ENCODE measurements at places on chromosomes 11 and 22. TPM values are rescaled to one million over a fixed set of nuclear protein-coding genes. Genes with fewer than 3 reads are reported as not detected.

GRCh38 chr22:23216461-23217170, 36.3 kb downstream of the BCR start:
- DNase-seq = no peak

Gene SLC37A2
- 0.79 TPM for total RNA-seq

DNA sequence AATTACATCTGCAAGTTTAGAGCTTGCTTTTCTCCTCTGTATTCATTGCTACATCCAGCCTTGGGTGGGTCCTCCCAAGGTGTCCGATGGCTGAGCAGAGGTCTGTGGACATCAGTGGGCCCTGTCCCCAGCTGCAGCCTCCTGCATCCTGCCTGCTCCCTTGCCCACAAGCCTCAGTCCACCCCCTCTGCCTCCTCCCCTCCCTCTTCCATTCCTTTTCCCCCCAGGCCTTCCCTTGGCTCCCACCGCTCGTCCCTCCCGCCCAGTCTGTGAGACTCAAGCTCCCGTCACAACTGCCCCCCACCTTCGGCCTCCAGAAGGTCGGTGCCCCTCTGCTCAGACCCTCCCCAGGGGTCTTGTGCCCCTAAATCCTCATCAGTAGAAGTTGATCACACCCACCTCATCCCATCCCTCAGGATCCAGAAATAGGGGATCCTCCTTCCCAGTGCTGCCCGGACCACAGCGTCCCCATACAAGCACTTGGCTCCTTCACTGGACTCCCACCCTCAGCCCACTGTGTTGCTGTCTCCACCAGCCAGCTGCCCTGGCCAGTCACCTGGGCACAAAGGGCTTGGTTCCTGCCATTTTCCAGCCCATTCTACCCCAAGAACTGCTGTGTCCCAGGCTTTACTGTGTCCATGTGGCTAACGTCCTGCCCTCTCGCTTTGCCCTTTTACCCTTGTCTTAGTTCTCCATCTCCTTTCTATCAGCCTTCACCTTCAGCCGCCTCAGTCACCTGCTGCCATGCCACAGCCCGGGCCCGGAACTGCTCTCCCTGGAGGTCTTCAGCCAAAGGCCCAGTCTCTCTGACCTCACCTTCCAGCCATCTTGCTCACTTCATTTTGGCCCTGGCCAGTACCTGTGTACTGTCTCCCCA, 2.2 kb upstream of the OMP start:
- no peak for DNase-seq

DNA sequence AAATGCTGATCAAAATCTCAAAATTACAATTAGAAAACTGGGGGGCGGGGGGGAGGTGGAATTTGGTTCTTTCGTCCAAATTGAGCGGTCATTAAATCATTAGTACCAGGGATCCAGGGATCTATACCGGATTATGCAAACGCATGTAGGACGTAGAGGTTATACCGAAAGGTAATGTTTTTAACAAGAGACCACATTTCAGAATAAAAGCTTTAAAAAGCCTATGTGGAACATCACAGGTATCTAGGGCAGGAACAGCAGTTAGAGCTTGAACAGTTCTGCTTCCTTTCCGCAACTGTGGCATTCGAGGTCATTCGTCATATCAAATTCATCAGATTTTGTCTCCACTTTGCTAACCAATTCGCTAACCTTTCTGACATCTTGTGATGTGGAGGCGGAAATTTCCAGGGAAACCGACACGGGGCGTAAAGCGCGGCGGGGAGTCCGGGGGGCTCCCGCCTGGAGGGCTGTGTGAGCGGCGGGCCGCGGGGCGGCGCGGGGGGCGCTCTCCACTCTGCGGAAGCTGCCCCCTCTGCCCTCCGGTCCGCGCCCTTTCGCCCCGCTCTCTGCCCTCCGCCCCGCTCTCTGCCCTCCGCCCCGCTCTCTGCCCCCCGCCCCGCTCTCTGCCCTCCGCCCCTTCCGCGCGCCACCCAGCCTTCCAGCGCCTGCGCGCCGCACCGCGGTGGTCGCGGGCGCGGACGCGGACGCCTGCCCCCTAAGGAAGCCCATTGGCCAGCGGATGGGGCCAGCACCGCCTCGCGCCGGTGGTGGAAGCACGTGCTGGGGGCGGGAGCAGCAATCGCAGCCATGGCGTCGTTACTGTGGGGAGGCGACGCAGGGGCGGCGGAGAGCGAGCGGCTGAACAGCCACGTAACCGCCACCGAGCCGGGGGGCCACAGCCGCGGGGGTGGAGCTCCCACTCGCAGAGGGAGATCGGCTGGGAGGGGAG, at the start of gene DDX25:
Gene DDX25, plus strand, starts transcription at position 798 of the 949 bp plus-strand sequence. Its CDS starts 10 bp downstream, at position 808.
- no peak for DNase-seq

- DNase-seq = no peak
Observed at GRCh38 chr11:59878575-59878974, at the start of gene OOSP3. TSS of gene OOSP3 (plus strand) at chr11:59878782. CDS start at chr11:59878809, 27 bp downstream.

Gene OR51G1
- total RNA-seq = not detected

Gene MS4A8
- not detected for total RNA-seq

Gene LRRC32
- not detected for total RNA-seq

DNA sequence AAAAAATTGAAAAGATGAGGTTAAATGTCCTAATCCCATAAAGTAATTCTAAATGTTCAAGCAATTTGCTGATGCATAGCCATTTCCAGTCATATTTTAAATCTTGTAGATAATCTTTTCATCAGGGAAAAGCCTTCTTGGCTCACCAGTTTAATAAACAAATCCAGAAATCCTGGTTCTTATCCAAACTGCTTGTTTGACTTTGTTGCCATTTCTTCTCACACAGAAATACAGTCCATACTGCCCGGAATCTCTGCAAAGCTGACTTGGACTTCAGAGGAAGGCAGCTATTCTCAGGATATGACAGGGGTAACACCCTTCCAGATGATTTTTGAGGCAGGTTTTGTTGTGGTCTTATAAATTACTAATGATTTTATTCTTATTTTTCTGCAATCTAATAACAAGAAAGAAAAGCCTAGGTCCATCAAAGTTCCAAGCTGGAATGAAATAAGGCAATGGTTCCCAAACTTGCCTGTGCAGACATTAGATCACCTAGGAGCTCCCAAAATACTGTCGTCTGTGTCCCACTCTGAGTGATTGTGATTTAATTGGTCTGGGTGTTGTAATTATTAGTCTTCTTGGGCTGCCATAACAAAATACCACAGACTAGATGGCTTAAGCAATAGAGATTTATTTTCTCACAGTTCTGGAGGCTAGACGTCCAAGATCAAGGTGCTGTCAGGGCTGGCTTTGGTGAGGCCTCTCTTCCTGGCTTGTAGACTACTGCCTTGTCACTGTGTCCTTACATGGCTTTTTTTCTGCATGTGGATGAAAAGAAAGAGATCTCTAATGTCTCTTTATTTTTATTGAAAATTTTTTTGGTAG, 55.1 kb upstream of the RCE1 start:
- DNase-seq = no peak

Gene LPXN
- 3.5 TPM for total RNA-seq

DNA sequence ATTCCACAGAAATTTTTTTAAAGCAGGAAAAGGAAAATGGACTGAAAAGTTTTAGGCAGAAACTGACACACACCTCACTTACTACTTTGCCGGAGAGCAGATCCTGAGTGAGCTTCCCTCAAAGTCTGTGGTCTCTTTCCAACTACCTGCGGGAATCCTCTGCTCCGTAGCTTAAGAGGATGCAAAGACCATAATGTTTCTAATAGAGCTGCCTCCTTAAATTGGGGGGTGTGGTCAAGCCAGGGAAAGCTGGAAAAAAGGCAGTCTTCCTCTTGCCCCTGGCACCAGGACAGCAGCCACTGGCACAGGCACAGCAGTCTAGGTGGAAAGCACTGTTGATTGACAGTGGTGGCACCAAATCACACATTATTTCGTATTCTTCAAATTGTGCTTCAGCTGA, at the start of gene ETS1:
Gene ETS1, minus strand, starts transcription at position 144 of the 400 bp plus-strand sequence. CDS start 14,428 bp downstream, outside the sequence.
- peak; percentile 42 for DNase-seq
